ENCODE measurements at places on chromosomes 3 and 15. TPM values are rescaled to one million over a fixed set of nuclear protein-coding genes. Genes with fewer than 3 reads are reported as not detected.

Gene TRH
- total RNA-seq: not detected

- no peak for DNase-seq
Measured at GRCh38 chr3:105559856-105560255, 193.1 kb downstream of the ALCAM start.

DNA sequence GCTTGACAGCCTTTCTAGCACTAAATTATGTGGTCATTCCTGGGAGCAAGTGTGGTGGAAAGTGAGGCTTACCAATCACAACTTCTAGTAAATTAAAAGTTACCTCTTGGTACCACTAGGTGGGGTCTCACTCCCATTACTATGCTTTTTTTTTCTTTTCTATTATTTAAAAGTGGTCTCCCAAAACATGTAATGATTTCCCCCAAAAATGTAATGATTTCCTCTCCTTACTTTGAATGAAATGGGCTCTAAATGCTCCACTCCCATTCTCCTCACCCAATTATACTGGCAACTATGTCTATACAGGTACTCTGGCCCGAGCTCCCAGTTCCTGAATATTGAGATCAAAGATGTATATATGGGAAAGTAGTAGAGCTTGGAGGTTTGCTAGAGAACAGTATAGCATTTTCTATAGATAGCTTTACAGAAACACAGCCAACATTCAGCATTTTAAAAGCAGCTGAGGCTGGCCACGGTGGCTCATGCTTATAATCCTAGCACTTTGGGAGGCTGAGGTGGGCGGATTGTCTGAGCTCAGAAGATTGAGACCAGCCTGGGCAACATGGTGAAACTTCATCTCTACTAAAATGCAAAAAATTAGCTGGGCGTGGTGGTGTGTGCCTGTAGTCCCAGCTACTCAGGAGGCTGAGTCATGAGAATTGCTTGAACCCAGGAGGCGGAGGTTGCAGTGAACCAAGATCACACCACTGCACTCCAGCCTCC, 70.9 kb downstream of the DCUN1D1 start:
- no peak for DNase-seq

DNA sequence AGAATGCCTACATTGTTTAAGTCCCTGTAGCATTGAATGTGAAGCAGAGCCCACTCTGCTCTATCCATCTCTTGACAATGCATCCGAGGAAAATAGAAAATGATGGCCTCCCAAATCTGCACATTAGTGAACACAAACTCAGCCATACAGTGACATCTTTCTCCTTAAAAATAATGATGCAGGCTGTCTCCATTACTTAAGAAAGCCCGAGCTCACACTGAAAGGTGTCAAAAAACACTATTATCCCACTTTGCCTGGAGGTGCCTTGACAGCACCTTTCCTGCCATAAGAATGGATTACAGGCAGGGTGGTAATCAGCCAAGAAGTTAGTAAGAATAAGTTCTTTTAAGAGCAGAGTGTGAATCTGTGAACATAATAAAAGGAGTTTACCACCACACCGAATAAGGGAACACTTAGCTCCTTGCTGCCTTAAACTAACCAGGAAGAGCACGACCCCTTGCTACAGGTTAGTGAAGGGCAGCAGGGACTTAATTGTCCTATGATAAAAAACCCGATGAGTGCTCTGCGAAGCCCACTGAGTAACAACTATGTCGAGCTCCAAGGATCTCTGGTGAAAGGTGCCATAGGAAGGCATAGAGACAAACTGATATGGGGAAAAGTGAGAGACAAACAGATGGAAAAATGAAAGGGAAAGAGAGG, 123.2 kb upstream of the TUSC7 start:
- DNase-seq: peak; percentile 27

DNA sequence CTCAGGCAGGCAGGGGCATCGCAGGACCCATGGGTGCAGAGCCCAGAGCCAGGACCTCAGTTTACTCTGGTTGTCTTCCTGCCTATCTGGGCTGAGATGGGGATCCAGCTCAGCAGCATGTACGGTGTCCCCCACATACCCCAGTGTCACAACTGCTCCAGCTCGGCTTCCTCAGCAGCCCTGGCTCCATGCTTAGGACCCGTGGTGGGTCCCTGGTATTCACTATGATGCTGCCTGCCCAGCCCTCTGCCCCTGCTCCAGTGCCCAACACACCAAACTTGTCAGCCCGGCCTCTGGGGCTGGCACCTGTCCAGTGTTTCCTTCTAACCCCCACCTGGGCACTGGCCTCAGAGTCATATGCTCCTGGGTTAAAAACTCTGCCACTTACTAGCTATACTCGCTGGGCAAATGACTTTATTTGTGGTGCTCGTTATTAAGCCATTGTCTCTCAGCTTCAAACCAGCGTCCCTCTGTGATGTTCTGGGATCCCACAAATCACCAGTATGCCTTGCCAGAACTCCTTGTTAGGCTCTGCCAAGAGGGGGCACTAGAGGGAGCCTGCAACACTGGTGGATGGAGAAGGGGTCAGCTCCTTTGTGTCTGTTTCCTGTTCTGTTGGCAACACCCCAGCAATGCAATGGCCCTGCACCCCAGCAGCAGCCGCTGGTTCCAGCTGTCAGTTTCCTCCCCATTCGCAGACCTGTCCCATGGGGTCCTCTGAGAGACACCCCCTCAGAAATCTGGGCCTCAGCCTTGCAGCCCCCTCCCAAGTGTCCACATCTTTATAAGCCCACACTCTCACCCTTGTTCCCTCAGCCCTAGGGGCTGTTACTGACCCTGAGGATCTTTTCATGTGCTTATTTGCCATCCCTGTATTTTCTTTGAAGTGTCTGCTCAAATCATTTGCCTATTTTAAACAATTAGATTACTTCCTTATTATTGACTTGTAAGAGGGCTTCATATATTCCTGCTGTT, 24.1 kb upstream of the MRPS22 start:
- DNase-seq: peak; percentile 86
